T-helper 2 cell treated with Interferon-gamma antibody and Interleukin-4, amounts not matched to agents 5 μg/mL and 100 μg/mL, for 36 hours (primary cell): ENCODE measurements at places on chromosomes 6 and 20.
A peak's percentile ranks its signal among the peaks of the same experiment; 100 is the strongest.

DNA sequence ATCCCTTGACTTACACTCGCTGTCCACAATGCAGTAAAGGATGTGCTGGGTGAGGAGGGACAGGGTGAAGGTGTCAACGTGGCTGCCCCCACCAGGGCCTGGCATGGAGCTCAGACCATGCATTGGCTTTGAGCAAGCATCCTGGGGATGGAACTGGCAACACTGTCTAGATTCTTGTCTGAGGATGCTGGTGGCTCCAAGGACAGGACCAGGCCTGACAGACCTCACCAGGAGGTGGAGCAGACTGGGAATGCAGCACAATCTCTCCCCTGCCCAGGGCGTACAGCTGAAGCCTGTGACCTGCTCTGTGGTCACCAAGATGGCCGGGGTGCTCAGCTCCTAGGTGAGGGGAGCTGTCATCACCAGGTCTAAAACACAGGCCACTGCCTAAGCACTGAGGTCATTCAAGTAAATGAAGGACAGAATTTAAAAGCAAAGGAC lies 50.9 kb downstream of the MYH7B start:
- DNase-seq, result no peak

- no peak for DNase-seq
Measured at GRCh38 chr6:41965429-41966213, 24.0 kb upstream of the CCND3 start.

- no peak for DNase-seq
Measured at GRCh38 chr6:154782193-154782592, 49.0 kb downstream of the SCAF8 start.

DNA sequence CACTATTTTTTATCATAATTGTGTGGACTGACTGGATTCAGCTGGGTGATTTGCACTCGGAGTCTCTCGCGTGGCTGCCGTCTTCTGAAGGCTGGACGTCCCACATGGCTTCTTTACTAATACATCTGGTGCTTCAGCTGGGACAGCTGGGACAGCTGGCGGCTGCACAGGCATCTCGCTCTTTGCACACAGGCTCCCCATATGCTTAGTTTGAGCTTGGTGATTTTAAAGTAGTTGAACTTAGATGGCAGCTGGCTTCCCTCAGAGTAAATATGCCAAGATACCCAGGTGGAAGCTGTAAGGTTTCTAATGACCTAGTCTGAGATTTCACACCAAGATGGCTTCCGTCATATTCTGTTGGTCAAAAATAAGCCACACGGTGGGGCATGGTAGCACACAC lies 38.7 kb upstream of the PPP1R3G start:
- DNase-seq, result no peak

- DNase-seq, result peak; percentile 55
Measured at GRCh38 chr20:47272893-47273590, 83.5 kb downstream of the ZMYND8 start.

GRCh38 chr6:32984622-32985389 lies 16.4 kb downstream of the BRD2 start:
- peak; percentile 77 for DNase-seq

DNA sequence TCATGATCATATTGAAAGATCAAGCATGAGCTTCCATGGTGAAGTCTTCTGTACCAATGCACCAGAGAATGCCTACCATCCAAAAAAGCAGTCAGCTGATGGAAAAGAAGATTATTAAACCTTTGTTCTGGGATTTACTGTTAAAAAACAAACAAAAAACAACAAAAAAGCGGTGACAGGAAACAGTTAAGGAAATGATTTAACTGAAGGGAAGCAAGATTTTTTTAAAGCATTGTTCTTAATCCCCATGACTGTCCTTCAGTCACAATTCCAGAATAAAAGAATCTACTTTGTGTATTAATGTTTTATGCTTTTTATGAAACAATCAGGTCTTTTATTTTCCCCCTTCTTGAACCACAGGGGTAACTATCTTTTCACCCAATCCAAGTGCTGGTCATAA lies 23.9 kb downstream of the FAM162B start:
- DNase-seq, result no peak

DNA sequence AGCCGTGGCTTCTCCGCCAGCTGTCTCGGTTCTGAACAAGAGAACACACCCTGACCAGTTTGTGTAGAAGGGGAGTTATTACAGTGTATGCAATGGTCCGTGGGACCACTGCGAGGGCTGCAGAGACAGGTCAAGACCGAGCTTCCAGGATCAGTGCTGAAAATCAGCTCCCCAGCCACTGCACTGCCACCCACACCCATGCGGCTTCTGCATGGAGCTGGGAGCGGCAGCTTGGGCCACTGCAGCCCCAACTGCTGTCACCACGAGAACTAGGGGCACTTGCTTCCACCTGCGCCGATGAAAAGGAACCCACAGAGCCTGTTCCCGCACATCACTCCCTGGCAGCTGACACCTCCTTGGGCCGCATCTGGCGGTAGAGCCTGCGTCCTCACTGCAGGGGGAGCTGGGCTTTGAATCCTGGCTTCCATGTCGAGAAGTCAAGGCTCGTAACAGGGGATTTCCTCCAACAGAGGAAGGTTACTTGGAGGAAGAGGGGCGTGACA lies 56.2 kb downstream of the TMEM242 start:
- no peak for DNase-seq

DNA sequence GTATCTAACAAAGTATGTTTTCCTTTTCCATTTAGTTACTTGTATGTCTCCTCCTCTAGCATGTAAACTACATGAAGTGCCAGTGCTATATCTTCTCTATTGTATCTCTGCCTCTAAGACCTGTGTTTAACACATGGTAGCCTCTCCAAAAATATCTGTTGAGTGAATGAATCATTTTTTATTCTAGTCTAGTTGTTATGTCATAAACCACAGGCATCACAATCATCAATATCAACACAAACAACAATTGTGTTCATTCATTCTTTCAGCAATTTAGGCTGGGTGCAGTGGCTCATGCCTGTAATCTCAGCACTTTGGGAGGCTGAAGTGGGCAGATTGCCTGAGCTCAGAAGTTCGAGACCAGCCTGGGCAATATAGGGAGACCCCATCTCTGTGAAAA lies 111.6 kb upstream of the EYA4 start:
- no peak for DNase-seq

DNA sequence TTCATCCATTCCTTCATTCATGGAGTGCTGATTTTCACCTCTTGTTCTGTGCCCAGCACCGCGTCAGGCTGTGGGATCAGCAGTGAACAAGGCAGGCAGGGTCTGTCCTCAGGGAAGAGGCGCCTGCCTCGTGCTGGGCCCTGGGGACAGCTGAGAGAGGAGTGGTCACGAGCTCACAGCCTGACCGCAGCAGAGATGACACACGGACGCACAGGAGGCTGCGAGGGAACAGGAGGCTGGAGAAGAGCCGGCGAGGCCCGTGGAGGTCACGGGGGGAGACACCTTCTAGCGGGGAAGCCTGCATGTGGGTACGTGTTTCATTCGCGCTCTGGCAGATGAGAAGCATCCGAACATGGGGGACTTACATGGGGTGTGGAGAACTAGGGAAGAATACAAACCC lies 27.5 kb downstream of the PXDC1 start:
- DNase-seq, result no peak

GRCh38 chr20:6784210-6784631 lies 16.7 kb downstream of the BMP2 start:
- no peak for DNase-seq

DNA sequence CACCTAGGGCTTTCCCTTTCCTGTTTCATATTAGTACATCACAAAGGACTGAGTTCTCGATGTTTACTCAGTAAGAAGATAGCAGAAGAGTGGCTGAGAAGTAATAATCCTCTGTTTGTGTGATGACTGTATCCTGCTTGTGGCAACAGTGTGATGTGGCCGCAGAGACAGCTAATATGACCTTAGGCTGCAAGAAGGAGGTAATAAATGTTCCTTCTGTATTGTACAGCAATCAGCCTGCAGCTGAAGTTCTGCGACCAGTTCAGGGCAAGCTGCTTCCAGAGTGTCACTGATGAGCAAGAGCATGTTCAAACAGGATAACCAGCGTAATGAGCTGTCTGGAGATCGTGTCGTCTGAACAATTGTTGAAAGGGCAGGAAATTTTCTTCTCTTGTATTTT lies 70.9 kb downstream of the OPN5 start:
- DNase-seq, result no peak

GRCh38 chr6:156617376-156617775 lies 159.8 kb upstream of the ARID1B start:
- no peak for DNase-seq

DNA sequence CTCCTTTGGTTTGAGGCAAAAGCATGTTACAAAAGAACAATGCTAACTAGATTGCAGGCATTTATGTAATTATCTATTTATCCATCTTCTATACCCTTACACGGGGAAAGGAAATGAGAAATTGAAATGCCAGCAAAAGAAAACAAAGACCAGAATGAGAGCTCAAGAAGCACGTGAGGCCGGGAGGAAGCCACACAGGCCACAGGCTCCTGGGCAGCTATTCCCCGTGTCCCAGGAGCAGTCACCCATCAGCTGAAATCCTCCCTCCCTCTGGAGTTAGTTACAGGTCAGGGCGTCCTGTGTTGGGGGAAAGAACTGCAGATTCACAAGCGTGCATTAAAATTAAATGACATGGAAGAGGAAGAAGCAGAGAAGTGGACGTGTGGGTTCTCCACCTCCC lies 64.7 kb upstream of the RPS6KA2 start:
- DNase-seq, result no peak
